Stimulated activated CD4-positive, alpha-beta T cell treated with anti-CD3 and anti-CD28 coated beads, Interleukin-15, amount 100 ng/mL, for 1 hour (primary cell): ENCODE measurements at places on chromosomes 12 and 14.

GRCh38 chr12:113467142-113467501 lies 4.5 kb downstream of the LHX5 start:
- no peak for DNase-seq

DNA sequence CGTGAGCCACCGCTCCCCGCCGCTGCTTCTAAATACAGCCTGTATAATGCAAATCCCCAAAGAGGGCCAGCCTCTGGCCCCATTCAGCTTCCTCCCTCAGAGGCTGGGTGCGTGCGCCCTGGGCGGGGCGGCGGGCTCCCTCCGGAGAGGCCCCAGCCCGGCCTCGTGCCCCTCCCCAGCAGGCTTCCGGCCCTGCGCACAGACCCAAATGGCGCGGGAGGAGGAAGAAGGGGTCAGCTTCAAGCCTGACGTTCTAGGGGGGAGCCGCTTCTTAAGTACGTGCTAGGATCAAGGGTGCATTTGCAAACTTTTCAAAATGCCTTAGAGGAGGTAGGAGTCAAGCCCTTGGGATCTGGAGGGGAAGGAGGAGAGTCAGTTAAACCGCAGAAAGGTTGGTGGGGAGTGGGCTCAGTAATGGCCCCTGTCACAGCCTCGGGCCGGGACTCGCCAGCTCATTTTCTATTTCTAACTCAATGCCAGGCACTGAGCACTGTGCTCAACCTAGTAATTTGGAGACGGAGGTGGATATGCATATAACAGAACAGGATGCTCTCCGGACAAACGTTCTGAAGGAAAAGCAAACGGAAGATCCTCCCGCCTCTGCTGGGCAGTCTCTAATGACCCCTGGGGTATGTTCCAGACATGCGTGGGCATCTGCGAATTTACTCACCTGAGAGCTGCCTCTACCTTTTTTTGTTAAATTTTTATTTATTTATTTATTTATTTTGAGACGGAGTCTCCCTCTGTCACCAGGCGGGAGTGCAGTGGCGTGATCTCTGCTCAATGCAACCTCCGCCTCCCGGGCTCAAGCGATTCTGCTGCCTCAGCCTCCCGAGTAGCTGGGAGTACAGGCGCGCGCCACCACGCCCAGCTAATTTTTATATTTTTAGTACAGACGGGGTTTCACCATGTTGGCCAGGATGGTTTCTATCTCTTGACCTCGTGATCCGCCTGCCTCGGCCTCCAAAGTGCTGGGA lies 32.3 kb downstream of the NINJ2 start:
- DNase-seq, result peak; percentile 54

GRCh38 chr12:113248842-113249435 lies 27.7 kb downstream of the TPCN1 start:
- DNase-seq, result no peak

- DNase-seq, result no peak
These were observed 17.3 kb downstream of the SLC25A47 start for GRCh38 chr14:100340423-100340813.

- no peak for DNase-seq
These were observed 243.0 kb upstream of the TMTC1 start for GRCh38 chr12:30026621-30027234.

DNA sequence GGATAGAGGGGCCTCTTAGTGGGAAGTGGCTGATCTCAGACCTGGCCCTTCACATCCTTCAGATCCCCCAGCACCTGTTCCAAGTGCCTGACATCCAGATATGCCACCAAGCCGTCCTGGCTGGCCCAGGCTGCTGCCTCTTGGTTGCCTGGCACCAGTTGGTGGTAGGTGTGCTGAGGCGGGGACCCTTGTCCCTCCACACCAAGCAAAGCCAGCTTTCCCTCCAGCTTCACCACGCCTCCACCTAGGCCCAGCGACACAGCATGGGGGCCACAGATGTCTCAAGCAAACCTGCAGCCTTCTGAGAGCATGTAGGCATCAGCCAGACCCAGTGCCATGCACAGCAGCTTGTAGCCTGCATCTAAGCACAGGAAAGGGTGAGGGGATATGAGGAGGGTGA lies 3.5 kb upstream of the CD63 start:
- DNase-seq, result no peak

- DNase-seq, result no peak
These were observed 15.5 kb downstream of the E2F7 start for GRCh38 chr12:77049767-77050353.

GRCh38 chr12:132305991-132306884 lies 23.2 kb downstream of the GALNT9 start:
- DNase-seq, result no peak

DNA sequence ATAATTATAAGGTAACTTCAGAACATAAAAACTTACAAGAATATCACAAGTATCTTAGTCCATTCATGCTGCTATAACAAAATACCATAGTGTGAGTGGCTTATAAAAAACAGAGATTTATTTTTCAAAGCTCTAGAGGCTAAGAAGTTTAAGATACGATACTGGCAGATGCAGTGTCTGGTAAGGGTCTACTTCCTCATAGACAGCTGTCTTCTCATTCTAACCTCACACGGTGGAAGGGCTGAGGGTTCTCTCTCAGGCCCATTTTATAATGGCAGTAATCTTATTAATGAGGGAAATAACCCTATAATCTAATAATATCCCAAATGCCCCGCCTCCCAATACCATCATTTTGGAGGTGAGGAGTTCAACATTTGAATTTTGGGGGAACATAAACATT lies 23.7 kb upstream of the OSBPL8 start:
- no peak for DNase-seq

- no peak for DNase-seq
These were observed 54.7 kb downstream of the PPM1A start for GRCh38 chr14:60303745-60304144.

DNA sequence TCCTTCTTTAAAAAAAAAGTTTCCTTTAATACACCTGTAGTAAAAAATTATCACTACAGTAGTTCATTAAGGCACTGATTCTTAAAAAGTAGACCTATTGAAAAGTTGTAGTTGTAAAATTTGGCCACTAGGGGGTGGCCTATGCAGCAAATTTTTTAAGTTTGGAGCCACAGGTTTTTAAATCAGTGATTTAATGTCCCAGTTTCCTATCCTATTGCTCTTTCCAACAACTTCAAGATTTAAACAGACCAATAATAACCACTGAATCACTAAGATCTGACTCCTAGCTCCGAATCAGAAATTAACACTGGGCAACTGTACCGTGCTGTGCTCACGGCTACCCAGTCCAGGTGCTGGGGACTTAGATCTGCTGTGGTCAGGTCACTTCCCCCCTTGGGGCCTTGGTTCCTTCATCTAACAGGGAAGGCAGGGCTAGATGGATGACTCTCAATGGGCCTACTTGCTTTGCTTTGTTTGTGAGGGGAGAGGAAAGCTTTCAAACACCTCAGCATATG lies 279.3 kb downstream of the MED13L start:
- DNase-seq, result no peak

- DNase-seq, result no peak
These were observed 76.7 kb downstream of the SCAF11 start for GRCh38 chr12:45913631-45914030.

DNA sequence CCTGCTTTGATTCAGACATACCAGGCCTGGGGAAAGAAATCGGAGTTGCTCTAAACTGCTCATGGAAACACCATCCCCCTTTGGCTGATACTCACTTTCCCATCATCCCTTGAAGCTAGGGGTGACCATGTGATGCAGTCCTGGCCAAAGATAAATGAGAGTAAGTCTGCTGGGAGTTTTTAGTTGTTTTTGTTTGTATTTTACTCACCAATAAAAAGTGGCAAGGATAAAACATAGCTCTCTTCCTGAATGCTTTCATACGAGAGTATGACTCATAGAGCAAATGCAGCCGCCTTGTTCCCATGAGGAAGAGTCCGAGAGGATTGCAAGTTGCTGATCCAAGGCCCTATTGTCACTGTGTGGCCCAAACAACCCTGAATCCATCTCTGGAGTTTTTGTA lies 126.4 kb upstream of the TMEM132C start:
- DNase-seq, result no peak

DNA sequence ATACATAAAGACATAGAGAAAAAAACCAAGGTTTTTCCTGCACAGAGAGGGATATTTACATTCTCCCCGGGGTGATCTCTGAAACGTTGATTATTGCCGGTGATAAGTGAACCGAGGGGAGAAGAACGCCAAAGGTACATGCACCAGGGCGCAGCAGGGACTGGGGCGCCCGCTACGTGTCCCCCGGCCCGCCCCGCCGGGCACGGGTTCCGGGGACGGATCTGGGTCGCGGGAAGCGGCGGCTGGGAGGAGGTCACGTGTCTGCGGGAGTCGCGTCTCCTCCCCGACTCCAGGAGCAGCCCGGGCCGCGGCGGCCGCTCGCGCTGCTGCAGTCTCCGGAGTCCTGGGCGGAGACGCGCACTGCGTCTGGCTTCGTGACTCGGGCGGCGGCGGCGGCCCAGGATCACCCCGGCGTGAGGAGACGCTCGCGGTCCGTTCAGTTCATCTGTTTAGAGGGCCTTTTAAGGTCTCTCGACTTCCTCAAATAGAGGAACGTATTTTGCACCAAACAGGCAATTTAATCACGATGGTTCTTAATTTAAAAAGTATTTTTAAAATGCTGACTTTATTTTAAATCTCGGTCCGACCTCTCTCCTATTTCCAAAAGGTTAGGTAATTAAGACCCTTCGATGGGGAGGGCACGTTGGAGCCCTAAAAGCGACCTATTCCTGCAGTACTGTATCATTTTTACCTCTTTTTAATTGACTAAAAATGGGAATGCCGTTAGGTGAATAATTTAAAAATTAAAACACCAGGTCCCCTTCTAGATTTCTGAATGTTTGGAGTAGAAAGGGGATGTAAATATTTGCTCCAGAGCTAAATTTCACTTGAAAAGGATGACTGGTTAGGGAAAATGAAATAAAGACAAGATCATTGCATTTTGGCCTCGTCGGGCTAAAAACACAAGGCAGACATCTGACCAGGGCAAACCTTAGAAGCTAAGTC lies 1.8 kb upstream of the BHLHE41 start:
- DNase-seq, result no peak

- DNase-seq, result no peak
These were observed 103.9 kb downstream of the ZFP36L1 start for GRCh38 chr14:68688872-68689371.

DNA sequence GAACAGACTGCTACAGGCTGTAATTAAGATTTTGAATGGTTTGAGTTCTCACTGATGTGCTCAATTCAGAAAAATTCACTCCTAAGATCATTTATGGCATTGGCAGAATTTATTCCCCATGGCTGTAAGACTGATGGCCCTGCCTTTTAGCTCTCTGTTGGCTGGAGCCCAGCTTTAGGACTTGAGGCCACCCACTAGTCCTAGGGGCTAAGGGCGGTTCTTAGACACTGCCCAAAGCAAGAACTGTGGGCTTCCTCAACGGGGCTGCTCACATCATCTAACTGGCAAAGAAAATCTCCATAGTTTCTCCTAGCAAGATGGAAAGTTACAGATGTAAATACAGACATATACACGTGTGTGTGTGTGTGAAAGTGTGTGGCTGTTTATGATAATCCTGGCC lies 3.4 kb upstream of the CCER1 start:
- no peak for DNase-seq

DNA sequence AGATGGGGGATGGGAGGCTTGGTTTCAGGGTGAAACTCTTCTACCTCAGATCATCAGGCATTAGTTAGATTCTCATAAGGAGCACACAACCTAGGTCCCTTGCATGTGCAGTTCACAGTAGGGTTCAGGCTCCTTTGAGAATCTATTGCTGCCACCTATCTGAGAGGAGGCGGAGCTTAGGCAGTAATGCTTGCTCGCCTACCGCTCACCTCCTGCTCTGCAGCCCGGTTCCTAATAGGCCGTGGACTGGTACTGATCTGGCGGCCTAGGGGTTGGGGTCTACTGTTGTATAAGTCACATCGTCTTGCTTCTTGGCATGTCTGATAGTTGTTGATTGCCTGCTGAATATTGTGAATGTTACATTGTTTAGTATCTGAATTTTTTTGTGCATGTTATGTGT lies 12.2 kb downstream of the SCYL2 start:
- no peak for DNase-seq

DNA sequence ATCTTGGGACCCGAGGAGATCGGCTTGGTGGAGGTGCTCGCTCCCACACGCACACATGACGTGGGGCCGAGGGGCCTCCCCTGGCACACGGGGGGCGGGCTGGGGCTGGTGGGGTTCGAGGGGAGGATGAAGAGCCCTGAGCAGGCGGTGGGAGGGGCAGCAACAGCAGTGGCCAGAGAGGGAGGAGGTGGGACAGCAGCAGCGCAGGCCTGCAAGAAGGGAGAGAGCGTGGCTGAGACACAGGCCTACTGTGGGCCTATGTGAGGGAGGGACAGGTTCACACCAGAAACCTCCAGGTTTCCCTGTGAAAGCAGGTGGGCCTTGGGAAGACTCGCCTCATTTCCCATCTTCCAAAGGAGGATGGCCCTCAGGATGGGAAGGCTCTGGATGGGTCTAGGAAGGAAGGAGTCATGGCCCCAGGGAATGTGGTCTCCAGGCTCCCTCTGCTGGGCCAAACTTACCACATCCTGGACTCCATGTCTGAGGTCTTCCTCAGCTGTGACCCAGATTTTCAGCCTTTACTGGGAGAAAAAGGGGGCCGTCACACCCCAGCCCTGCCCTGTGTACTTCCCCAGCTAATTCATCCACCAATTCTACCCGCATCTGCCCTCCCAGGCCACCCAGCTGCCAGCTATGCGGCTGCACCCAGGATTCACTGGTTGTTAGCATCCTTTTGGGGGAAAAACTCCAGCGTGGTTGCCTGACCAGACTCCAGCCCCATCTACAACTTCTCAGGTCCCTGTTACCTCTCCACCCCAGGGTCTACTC lies 2.8 kb downstream of the PIANP start:
- DNase-seq, result no peak

- DNase-seq, result no peak
These were observed 912.4 kb downstream of the VRK1 start for GRCh38 chr14:97709552-97709951.

DNA sequence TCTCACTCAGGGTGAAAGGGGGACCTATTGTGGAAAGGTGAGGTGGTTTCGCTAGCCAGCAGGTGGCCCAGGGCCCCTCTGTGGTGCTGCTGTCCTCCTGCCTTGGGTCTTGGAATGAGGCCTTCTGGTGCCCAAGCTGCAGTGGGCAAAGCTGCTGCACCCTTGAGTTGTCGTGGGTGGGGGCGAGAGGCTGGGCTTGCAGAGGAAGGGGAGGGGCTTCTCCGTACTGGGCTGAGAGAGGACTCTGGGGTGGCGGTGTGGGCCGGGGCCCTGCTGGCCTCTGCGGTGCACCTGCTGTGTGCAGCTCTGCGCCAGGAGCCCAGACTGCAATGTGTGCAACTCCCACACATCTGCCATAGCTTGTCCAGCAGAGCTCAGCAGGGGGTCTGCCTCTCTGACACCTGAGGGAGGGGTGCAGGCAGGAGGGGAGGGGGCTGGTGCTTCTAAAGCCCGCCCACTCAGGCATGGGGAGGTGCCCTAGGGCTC lies 145.8 kb downstream of the KIF26A start:
- no peak for DNase-seq
